RKO (cell line): ENCODE measurements at places on chromosomes 7 and 10.

- no peak for DNase-seq
These were observed 5.8 kb upstream of the STAMBPL1 start for GRCh38 chr10:88874281-88874680.

- DNase-seq: no peak
These were observed 56.3 kb downstream of the CCNY start for GRCh38 chr10:35392482-35393228.

GRCh38 chr10:53490553-53490952 lies 718.0 kb upstream of the MBL2 start:
- no peak for DNase-seq

- no peak for DNase-seq
These were observed 117.1 kb downstream of the MYL10 start for GRCh38 chr7:101511965-101512364.

DNA sequence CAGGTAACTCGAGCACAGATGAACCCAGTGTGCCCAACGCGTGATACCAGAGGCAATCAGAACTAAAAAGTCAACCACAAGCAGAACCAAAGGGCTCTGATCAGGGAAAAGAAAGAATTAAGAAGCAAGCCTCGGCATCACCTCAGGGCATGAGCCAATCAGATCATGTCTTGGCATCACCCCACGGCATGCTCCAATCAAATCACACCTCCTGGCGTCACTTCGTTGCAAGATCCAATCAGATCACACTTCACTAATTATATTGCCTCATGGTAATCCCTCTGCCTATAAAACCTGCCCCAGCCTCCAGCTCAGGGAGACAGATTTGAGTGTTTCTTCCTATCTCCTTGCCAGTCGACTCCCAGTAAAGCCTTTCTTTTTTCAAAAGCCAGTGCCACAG lies 46.8 kb downstream of the TYW1B start:
- no peak for DNase-seq

- DNase-seq: no peak
These were observed 11.6 kb downstream of the LBX1 start for GRCh38 chr10:101217450-101218281.

GRCh38 chr7:6266699-6267098 lies 5.7 kb downstream of the CYTH3 start:
- no peak for DNase-seq

- no peak for DNase-seq
These were observed 12.3 kb downstream of the EGFR start for GRCh38 chr7:55031075-55031474.

DNA sequence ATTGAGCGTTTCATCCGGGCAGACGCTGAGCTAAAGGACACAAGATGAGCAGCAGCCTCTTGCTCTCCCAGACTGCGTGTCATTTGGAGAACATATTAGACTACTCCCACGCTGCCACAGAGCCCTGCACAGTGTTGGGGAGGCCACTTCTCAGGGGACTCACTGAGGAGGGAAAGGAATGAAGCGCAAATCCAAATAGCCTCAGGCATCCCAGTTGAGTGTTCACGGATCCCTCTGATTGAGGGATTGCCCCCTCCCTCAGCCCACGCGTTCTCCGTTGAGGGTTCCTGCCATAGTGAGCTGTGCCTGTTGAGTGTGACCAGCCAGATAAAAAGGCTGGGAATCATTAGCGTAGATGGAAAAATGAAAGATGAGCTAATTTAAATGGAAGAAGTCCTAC lies 563.4 kb downstream of the ACTR3B start:
- DNase-seq: no peak

DNA sequence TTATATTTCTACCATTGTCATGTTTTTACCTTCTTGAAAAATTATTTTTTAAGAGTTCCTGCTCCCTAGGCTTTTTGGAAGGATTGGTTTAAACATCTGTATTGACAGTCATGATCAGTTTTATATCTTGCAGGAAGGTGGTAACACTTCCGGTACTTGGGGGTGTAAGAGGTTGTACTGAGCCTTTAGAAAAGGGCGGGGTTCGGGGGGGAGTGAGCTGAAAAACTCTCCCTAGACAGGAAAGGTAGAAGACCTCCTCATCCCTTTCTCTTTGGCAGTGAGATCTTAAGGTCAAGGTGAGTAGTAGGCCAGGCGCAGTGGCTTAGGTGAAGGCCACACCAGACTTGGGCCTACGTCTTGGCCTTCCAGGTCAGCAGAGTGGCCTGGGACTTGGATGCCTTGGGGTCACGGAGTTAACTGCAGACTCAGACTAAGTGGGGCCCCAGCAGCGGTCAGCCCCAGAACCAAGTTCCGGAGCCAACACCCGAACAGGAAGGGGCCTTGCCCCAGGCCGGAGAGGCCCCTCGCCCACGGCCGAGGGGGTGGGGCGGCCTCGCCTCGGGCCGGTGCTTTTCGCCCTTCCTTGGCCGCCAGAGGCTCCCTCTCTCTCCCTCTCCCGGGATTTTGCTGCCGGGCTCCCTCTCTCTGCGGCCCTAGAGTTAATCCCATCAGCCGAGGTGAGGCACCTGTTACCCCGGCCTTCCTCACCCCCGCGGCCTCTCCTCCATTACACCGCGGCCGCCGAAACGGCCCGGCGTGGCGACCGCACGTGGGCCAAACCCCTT lies at the start of gene PPP1R9A:
Gene PPP1R9A (plus strand): TSS at position 569 of the 785 bp plus-strand sequence. CDS start 2,520 bp downstream, outside the sequence.
- peak; percentile 82 for DNase-seq

DNA sequence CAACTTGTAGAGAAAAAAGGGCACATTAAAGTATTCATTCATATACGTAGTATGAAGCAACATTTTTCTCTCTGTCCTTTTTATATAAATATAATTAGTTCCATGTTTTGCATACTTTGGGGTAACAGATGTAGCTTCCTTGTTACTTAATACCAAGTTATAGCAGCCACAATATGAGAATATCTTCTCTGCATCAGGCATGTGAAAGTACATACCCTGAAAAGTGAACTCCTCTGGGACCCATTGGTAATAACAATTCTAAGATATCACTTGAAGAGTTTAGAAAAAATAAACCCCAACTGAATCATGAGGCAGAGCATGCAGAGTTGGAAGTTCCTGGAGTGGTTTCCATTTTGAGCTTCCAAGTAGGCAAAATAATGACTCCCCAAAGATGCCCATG lies 2.4 kb upstream of the CRPPA start:
- DNase-seq: no peak

- DNase-seq: peak; percentile 31
These were observed 1.0 kb downstream of the OSBPL3 start for GRCh38 chr7:24978843-24979469.

GRCh38 chr7:141073641-141074161 lies at the start of gene TMEM178B:
TMEM178B (plus strand) TSS chr7:141074064.
- no peak for DNase-seq
